ENCODE measurements at places on chromosomes 3 and 15. TPM values are rescaled to one million over a fixed set of nuclear protein-coding genes. Genes with fewer than 3 reads are reported as not detected.

The PLSCR5 gene
- total RNA-seq: not detected

The OXTR gene
- total RNA-seq: 56.1 TPM

The DNAJA4 gene
- 0.18 TPM for total RNA-seq

The TMOD2 gene
- total RNA-seq: 6.9 TPM

The STRA6 gene
- not detected for total RNA-seq

The CA12 gene
- total RNA-seq: 33.7 TPM

The SH3GL3 gene
- not detected for total RNA-seq

The COX17 gene
- 2.0 TPM for total RNA-seq

GRCh38 chr15:82648257-82649103, 1.3 kb upstream of the CPEB1 start:
- no peak for DNase-seq

- peak; percentile 62 for DNase-seq
Observed at GRCh38 chr3:152379415-152380042, 110.8 kb downstream of the MBNL1 start.

- no peak for DNase-seq
Observed at GRCh38 chr15:27541581-27541980, 557.5 kb downstream of the OCA2 start.

GRCh38 chr3:100213891-100214573, 46.8 kb upstream of the TBC1D23 start:
- DNase-seq: peak; percentile 32

DNA sequence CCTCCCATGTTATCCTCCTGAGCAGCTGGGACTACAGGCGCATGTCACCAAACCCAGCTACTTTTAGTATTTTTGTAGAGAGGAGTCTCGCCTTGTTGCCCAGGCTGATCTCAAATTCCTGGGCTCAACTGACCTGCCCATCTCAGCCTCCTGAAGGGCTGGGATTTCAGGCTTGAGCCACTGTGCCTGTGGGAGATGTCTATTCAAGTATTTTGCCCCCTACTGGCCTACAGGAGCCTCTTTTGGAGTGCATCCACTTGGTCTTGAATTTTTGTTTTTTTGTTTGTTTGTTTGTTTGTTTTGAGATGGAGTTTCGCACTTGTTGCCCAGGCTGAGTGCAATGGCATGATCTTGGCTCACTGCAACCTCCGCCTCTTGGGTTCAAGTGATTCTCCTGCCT, 3.2 kb upstream of the DHX30 start:
- DNase-seq: no peak

- no peak for DNase-seq
Observed at GRCh38 chr15:38242055-38242454, 10.6 kb upstream of the SPRED1 start.

- DNase-seq: no peak
Observed at GRCh38 chr3:57627976-57628375, 30.8 kb upstream of the ARF4 start.

GRCh38 chr3:59769127-59769750, 719.4 kb upstream of the CFAP20DC start:
- DNase-seq: no peak

DNA sequence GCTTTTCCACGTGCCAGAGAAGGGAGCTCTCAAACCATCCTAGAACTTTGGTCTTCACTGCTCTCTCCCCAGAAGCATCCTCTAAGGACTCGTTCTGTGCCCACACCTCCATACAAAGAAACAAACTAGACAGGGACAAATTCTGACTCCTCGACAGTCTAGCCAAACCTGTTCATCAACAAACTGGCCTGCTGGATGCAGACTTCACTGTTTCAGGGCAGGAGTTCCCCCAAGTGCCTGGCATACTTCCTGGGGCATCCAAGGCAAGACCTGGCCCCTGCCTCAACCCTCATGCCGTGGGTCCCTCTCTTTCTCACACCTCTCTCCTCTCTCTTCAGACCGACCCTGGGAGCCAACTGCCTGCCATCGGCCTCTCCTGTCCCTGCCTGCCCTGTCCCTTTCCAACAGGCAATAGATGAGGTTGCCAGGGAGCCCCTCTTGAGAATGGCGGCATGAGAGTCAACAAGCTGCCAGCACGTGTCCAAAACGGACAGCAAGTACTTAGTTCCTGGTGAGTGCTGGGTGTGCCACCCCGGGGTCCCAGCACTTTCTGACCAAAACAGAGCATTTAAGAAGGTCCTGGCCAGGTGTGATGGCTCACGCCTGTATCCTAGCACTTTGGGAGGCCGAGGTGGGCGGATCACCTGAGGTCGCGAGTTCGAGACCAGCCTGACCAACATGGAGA, 79.1 kb upstream of the HES1 start:
- DNase-seq: no peak

- peak; percentile 73 for DNase-seq
Observed at GRCh38 chr3:105518806-105519418, 152.2 kb downstream of the ALCAM start.

- no peak for DNase-seq
Observed at GRCh38 chr3:126720596-126720995, 16.6 kb downstream of the CHCHD6 start.

GRCh38 chr15:74768771-74769342, 13.0 kb upstream of the CSK start:
- DNase-seq: peak; percentile 41

GRCh38 chr15:40787344-40787841, 17.6 kb downstream of the C15orf62 start:
- peak; percentile 62 for DNase-seq

DNA sequence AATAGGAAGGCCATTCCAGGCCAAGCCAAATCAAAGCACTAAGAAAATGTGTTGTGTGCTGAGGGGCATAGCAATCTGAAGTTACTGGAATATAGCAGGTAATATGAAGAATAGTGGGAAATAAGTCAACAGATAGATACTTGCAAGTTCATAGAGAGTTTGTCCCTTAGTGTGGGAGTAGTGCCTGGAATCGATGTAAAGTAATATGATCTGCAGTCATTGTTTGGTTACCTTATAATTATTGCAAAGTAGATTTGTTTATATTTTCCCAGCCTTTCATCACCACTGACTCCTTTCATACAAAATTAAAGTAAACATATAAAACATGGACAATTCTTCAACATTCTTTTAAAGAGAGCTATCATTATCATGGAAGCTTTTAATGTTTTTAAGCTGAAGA, 420.9 kb upstream of the NECTIN3 start:
- peak; percentile 63 for DNase-seq

GRCh38 chr3:197306374-197307086, 8.1 kb upstream of the DLG1 start:
- DNase-seq: peak; percentile 90

All from IMR-90 (cell line).